ENCODE measurements at places on chromosomes 2 and 18.

GRCh38 chr2:147222506-147222905 is 622.3 kb upstream of the ACVR2A start:
- no peak for DNase-seq

DNA sequence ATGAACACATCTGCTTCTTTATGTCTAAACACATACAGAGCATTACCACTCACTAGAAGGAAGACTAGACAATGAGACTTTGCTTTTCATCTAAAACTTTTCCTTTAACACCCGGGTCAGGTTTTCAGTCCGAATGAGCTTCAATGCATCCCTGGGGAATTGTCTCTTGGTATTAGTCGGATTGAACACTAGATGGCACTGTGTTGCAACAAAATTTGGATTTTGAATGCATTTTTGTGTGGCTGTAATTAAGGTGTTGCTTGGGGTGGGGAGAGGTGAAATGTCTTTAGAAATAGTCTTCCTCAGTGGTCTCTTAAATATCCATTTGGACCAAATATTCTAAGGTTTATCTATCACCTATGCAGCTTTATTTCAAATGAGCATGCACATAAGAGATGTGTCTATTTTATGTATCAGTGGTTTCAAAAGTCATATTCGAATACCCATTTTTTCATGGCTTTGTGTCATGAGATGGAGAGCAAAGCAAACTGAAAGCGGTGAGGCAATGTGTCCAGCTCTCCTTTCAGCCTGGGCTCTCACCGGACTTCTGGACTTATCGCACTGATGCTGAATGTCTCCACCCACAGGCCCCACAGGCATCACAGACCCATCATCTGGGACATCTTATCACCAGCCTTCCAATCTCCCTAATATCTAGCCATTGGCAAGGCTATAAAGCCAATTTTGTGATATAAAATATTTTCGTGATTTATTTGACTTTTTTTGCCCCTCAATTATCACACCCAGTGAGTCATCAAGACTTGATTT is 510.3 kb downstream of the RNF144A start:
- DNase-seq: no peak

GRCh38 chr18:35241448-35241804 is 592 bp downstream of the ZNF397 start:
- no peak for DNase-seq

- DNase-seq: no peak
Observed at GRCh38 chr18:57624988-57625387, 3.4 kb upstream of the NARS1 start.

- no peak for DNase-seq
Observed at GRCh38 chr2:74715880-74716279, 61.8 kb downstream of the SEMA4F start.

DNA sequence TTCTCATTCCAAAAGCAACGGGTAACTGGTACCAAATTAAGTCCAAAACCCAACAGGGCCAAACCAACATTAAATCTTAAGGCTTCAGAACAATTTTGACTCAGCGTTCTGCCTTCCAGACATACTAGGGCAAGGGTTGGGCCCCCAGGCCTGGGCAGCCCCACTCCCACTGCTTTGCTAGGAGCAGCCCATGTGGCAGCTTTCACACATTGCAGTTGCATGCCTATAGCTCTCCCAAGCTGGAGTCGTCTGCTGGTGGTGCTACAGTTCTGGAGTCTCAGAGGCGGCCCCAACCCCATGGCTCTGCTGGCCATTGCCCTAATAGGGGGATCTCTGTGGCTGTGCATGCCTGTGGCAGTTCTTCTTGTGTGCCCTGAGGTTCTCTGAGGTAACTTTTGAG is 37.6 kb upstream of the CD226 start:
- no peak for DNase-seq

GRCh38 chr18:36862182-36862581 is 33.3 kb downstream of the KIAA1328 start:
- no peak for DNase-seq

DNA sequence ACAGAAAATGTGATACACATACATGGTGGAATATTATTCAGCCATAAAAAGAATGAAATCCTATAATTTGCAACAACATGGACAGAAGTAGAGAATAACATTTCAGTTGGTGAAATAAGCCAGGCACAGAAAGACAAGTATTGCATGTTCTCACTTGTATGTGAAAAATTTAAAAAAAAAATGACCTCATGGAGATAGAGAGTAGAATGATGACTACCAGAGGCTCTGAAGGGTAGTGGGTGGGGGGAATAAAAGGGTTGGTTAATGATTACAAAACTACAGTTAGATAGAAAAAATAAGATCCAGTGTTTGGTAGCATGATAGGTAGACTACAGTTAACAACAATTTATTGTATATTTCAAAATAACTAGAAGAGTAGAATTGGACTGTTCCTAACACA is 24.5 kb downstream of the PRKD3 start:
- DNase-seq: no peak

GRCh38 chr18:23893653-23894052 is 120.9 kb upstream of the TTC39C start:
- no peak for DNase-seq

GRCh38 chr2:1451422-1451821 is 38.2 kb downstream of the TPO start:
- no peak for DNase-seq

DNA sequence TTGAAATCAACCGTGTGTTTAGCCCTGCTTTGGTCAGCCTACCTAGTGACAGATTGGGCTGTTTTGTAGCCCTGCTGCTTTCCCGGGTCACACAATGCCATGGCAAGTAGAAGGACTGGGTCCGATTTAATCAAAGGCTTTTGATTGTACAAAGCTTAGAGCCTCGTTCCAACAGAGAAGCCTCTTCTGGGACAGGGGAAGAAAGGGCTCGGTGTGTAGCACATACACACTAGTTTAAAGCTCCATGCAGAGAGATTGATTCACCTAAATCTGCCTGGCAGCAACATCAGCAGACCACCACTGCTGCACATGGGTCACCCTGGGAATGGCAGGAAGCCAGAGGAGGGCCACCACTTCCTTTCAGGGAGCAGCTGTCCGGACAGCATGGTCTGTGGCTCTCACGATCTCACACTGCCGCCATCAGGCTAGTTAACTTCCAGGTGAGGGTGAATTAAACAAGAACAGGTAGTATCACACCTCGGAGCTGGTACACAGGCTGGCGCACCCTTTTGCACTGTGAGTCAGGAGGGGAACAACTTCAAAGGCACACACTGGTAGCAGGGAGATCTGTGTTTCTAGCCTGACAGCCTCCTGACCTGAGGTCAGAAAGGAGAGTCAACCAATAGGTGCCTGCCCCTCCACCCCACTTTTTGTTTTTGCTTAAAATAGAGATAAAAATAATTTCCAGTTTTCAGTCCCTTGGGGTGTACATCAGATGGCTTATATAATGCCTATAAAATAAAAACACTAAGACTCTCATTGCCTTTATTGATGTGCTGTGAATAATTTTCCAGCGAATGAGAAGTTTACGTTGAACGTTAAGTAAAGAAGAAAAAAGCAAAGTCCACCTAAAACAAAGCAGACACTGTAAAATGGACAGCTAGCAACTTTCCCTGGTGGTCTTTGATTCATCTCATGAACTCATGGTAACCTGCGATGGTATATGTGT is 108.5 kb downstream of the CDCA7 start:
- DNase-seq: no peak

GRCh38 chr2:42136782-42137124 is 32.4 kb upstream of the EML4 start:
- no peak for DNase-seq

- no peak for DNase-seq
Observed at GRCh38 chr2:60498127-60498815, 55.2 kb downstream of the BCL11A start.

- no peak for DNase-seq
Observed at GRCh38 chr2:20156836-20157192, 68.1 kb downstream of the SDC1 start.

DNA sequence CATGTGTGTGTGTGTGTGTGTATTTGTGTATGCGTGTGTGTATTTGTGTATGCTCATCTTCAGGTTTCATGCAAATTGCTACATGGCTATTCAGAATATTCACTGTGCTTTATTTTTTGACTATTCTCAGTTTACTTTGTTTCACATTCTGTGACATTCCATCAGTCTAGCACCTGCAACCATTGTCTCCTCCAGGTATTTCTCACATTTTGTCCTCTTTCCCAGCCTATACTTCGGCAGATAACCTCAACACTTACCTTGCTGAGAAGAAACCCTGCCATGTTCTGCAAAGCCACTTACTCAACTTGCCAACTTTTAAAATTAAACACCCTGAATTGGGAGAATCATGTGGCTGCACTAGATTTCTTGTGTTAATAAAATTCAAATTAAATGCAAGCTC is 135.4 kb upstream of the REG3A start:
- DNase-seq: no peak
